ENCODE measurements at places on chromosomes 2 and 18.

GRCh38 chr2:62306751-62307468, 111.0 kb downstream of the B3GNT2 start:
- peak; percentile 19 for DNase-seq

DNA sequence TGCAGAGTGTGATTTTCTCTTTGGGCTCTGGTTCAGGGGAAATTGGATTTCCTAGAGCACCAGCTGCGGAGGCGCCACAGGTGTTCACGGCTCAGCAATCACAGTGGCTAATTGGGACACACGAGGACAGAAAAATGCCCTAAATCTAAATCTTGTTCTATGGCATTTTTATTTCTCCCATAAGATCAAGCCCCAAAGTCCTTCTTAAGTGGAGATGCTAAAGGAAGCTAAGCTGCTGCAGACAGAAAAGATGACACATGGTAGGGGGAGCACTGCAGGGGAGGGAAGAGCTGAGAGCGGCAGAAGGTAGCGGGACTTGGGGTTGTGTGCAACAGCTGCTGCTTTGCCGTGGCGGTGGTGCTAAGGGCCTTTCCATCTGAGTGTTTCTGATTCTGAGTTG, 280.6 kb downstream of the MYT1L start:
- peak; percentile 90 for DNase-seq

GRCh38 chr2:101188683-101189405, 37.7 kb upstream of the TBC1D8 start:
- no peak for DNase-seq

- no peak for DNase-seq
These were observed 199.6 kb downstream of the PRKCE start for GRCh38 chr2:45851111-45851510.

- no peak for DNase-seq
These were observed 451.4 kb downstream of the PID1 start for GRCh38 chr2:228819701-228820100.

All from NCI-H2171 treated with DMSO at 0.1 percent for 48 hours (cell line).